Germinal center (tissue), 1 donor: ENCODE measurements at places on chromosomes 2 and 18.

- DNase-seq, result no peak
These were observed 23.6 kb upstream of the ZCCHC2 start for GRCh38 chr18:62499263-62499650.

DNA sequence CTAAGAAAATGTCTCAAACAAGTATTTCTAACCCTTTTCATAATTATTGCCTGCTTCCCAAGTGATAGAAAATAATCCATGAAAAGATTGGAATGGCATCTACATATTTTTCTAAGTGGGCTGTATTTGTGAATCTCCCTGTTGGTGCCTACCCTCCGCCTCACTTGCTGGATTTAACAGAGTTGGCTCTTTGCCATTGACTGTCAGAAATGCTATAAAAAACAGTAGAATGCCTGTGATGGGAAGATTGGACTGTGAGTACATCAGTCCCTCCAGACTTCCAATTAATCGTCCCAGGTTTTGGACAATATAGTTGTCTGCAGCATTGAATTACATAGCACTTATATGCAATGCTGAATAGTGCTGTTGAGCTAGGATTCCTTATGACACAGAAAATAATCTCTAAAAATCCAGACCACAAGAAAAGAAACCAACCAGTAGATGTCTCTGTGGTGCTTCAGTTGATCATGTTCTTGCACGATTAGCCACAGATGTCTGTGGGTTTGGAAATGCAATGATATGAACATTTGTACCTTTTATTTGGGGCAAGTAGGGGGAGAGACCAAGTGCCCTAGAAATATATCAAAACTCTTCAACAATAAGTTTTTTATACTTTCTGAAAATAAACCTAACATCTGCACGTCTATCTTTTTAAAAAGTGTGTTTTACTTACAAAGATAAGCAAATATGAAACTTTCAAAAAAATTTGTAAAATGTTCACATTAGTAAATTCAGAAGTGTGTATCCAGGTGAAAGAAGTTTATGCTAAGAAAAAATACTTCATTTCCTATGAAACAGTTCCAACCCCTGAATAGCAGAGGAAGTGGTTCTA is 88.5 kb downstream of the DYNAP start:
- no peak for DNase-seq

DNA sequence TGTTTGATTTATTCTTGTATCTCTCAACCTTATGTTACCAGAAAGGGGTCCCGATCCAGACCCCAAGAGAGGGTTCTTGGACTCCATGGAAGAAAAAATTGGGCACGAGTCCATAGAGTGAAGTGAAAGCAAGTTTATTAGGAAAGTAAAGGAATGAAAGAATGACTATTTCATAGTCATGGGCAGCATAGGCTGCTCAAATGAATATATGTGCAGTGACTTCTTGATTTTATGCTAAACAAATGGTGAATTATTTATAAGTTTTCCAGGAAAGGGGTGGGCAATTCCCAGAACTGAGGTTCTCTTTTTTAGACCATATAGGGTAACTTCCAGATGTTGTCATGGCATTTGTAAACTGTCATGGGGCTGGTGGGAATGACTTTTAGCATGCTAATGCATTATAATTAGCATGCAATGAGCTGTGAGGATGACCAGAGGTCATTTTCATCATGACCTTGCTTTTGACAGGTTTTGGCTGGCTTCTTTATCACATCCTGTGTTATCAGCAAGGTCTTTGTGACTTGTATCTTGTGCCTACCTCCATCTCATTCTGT is 832.4 kb upstream of the CDH2 start:
- no peak for DNase-seq

DNA sequence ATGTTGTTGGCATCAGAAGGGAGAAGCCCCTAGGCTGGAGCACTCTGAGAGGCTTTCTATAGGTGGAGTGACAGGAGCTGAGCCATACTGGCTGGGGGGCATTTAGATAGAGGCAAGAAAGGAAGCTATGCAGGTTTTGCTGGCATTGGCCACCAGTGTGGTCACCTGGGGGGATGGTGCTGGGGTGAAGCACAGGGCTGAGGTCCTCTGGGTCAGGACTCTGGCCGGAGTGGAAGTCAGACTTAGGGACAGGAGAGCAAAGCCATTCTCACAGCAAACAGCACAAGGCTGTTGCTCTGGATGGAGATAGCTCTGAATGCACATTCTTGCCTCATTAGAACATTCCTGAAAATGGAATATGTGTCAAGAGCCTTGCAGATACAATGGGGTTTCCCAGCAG is 47.4 kb downstream of the NTSR2 start:
- no peak for DNase-seq

DNA sequence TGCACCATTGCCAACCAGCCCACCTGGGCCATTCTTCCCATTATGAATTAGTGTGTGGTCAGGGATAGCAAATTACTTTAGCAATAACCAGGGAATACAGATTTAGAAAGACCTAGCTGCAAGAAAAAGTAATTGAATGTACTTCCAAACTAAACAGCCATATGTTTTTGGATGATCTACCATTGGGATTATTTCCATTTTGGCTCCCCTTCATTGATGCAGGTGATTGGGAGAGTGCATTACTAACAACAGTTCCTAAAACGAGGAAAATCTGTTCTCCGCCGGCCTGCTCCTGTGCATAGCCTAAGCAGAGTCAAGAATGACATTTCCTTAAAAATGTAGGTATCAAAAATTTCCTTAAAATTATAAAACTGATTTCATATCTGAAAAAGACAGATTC is 58.5 kb downstream of the MAIP1 start:
- no peak for DNase-seq

GRCh38 chr2:236702657-236703372 is 133.2 kb downstream of the ACKR3 start:
- DNase-seq, result no peak

DNA sequence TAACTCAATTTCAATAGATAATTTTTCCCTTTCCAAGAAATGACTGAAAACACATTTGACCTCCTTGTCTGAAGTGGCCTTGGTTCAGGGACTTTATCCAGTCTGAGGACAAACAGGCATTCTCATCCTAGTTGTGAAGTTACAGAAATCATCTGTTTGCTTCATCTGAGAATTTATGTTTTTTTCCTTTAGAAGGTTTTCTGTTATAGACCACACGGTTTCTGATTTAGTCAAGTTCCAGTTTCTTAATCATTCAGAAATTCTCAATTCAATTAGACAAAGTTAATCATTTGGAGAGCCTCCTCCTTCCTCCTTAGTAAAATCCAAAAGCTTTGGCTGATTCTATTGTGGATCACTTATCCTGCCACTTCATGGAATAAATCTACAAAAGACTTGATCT is 60.9 kb downstream of the ICOS start:
- no peak for DNase-seq

DNA sequence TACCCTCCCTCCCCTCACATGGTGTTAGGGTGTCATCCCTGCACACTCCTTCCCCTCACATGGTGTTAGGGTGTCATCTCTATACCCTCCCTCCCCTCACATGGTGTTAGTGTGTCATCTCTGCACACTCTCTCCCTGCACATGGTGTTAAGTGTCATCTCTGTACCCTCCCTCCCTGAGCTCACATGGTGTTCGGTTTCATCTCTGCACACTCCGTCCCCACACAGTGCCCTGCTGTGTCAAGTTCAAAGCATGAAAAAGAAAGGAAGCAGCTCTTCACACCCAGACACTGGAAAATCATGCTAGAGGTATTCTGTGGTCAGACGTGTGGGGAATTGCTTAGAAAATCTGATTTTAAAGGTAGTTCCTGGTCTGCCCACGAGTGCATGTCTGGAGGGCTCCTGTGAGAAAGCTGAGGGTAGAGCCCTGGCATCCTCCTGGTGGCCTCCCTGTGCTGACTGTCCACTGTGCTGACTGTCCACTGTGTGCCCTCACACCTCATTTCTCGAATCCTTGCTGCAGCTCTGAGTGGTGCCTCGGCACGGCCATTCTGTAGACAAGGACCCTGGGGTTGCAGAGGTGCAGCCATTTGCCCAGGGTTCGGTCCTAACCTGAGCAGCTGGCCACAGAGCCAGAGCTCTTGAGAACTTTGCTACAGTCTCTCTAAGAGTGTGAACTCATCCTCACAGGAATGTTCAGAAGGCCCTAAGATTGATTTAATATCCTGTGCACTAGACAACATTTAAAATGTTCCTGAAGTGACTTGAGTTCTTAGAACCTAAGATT is 69.1 kb upstream of the NFATC1 start:
- no peak for DNase-seq

- DNase-seq, result no peak
These were observed 3.1 kb upstream of the SEH1L start for GRCh38 chr18:12944709-12945108.

DNA sequence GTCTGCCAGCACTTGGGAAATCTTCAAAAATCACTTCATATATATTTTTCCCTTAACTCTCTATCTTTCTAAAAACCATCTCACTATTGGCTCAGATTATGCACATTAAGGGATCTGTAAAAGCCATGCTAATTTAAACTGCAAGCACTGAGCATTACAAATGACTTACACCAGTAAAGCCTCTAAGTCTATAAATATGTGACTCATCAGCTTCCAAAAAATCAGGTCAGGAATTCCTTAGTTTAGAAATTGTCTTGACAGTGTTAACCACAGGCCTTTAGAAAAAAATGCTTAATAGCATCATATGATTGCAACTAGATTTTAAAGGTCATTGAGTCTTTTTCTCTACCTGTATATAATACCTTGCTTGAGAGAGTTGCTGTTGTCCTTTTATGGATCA is 1113.6 kb upstream of the PIK3C3 start:
- no peak for DNase-seq

GRCh38 chr2:10537522-10538199 is 89.5 kb upstream of the ODC1 start:
- DNase-seq, result no peak

GRCh38 chr18:76351961-76352581 is 143.0 kb downstream of the ZNF516 start:
- DNase-seq, result no peak

DNA sequence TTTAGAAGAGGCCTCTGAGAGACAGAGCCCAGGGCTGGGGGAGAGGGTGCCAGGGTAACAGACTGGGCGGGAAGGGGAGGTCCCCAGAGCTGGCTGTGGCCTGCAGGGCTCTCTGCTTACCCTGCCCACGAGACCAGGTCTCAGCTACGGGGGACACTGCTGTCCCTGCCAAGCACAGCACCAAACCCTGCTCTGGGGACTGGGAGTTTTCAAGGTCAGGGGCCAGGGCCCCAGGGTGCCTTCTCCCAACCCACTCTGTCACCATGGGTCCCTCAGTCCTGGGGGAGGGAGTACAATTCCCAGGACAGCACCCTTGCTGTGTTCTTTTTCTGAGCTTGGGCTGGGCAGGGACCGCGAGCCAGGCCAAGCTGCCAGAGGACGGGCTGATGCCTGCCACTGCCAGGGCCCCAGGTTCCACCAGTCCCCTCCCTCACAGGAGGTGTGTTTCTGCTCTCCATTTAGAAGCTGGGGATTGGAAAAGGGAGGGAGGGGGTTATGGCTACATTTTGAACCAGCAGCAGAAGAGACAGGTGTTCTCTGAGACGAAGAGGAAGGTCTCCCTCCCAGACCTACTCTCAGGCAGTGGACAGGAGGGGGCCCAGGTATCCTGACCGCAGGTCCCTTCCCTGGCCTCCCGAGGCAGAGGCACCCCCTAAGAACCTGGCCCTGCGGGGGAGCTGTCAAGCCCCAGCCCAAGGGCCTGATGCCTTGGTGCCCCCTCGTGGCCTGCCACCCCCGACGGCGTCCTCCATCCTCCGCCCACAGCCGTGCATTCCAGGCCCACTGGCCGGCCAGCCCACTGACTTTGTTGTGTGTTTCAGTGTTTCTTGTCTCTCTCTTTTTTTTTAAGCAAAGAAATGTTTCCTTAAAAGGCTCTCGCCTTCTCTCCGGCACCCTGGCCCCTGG is 80.4 kb downstream of the TNS1 start:
- no peak for DNase-seq

DNA sequence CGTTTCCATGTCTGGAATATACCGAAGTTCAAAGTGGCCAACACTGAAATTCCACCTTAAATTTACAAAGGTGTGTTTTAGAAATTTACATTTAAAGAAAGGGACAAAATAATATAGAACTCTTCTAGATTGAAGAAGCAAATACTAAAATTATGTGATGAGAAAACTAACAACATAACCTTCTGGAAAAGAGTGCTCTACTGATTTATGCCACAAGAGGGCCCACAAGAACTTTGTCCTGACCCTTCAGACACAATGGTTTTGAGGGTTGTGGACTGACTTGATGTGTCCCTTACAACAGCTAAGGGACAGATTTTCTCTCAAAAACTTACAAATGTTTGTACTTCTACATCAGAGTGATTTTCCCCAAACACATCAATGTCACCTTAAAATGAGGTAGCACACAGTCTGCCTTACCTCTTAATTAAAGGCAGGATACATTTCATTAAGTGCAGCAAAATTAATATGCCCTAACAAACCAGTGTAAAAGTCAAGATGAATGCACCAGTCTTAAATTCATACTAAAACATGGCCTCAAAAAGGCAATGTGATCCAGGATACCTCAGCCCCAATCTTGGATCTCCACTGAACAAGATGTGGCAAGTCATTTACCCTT is 36.2 kb downstream of the EIF2AK3 start:
- peak; percentile 66 for DNase-seq

DNA sequence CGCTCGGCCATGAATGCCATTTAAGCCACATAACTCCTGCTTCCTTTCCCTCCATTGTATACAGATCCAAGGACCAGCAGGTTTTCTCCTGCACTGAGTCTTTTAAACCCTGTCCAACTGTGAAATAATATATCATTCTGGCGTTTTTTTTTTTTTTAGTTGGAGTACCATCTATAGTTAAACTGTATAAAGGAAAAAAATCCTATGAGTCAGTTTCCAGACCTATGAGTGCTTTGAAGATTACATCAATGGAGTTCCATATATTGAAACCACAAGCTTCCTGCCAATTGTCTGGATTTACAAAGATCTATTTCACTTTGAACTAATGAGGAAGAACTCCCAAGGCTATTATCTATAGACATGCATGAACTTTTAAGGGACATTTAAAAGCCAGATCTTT is 2.4 kb upstream of the MALT1 start:
- DNase-seq, result no peak

DNA sequence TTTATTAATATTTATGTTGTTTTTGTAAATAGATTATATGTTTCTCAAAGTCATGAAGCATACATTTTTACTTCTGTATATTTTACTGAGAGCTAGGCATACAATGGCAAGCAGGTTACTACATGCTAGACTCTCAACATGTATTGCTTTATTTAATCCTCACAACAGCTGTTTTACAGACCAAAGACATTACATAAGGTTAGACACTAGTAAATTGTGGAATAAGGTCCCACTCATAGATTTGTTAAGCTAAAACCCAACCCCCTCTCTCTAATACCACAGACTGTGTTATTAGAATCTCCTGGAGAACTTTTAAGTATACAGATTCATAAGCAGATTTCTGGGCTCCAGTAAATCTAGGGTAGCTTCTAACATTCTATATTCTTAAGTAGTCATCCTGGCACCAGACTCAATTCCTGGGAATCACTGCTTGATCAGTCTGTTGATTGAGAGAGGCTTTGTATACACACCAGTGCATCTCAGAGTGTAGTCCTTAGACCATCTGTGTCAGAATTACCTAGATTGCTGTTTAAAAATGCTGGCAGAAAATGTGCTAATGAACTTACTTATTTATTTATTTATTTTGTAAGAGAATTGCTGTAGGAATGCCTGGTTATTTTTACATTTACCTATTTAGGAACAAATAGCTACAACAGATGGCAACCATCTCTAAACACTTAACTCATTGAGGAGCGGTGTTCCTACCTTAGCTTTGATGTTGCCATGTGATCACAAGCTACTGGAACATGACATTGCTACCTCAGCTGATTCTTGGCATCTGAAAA is 153.5 kb upstream of the CAVIN2 start:
- no peak for DNase-seq

- no peak for DNase-seq
These were observed 47.8 kb upstream of the ZEB2 start for GRCh38 chr2:144567745-144568144.
